Skin of body (tissue), 3 donors: ENCODE measurements at places on chromosomes 5 and 9. TPM values are rescaled to one million over a fixed set of nuclear protein-coding genes. Genes with fewer than 3 reads are reported as not detected.

DNA sequence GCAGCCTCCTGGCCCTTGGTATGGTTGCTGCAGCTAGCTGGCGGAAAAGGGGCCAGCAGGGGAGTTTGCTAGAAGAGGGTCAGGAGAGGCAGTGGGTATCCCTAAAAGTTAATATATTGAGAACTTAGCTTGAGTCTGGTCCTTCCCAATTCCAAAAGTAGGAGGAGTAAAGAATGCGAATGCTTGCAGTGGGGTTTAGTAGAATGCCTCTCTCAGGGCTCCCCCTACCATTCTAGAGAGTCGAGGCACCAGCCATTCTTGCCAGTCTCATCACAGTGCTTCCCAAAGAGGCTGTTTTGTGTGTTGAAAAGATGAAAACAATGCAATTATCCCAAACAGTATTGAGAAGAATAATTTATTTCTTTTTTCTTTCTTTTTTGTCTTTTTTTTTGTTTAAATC is 26.4 kb downstream of the TTC39B start:
- no peak for DNase-seq

The LHX3 gene
- 0.10 TPM for total RNA-seq

GRCh38 chr9:87703636-87704276 is 22.2 kb upstream of the CTSL start:
- no peak for DNase-seq

The FOXD4L5 gene
- total RNA-seq = 0.10 TPM

DNA sequence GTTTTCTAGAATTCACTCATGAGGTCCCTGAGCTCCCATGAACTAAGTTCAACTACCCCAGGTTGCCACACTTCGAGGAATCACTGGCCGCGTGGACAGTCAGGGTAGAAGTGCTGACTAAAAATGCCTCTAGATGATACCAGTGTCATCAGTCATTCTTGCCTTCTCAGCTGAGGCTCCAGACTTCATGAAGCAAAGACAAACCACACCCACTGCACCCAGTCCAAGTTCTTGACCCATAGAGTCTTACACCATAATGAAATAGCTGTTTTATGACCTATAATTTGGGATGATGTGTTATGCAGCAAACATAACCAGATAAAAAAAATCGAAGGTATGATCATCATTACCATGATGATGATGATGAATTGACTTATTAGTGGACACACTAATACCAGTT is 632.9 kb upstream of the TLE4 start:
- DNase-seq = no peak

GRCh38 chr9:121930956-121931355 is 162.2 kb downstream of the TTLL11 start:
- no peak for DNase-seq

The LCN9 gene
- total RNA-seq = not detected

DNA sequence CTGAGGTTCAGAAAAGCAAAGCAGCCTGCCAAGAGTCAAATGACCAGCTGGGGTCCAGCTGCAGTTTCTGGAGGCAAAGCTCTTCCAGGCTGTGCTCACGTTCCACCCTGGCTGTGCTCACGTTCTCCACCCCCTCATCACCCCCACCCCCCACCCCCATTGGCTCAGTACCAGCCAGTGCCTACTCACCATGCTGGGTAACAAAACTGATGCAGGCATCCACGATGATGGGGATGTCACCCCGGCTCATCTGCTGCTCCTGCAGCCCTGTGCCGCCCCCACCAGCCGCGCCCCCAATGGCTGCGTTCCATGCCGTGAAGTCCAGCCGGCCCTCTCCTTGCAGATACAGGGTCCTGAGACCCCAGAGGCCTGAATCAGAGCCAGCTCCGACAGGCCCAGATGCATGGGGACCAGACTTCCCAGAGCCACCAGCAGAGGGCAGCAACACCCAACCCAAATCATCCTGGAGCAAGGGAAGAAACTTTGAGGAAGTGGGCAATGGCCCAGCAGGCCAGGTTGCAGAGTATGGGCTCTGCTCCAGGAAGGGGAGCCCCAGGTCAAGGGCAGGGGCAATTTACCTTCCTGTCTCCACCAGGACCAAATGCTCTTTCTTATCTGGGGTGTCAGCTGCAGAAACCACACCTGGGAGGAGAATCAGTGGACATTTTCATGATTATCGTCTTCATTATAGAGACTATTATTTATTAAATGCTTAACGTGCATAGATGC is 13.7 kb upstream of the FCHSD1 start:
- DNase-seq = peak; percentile 9

The MAPK9 gene
- total RNA-seq = 18.8 TPM

DNA sequence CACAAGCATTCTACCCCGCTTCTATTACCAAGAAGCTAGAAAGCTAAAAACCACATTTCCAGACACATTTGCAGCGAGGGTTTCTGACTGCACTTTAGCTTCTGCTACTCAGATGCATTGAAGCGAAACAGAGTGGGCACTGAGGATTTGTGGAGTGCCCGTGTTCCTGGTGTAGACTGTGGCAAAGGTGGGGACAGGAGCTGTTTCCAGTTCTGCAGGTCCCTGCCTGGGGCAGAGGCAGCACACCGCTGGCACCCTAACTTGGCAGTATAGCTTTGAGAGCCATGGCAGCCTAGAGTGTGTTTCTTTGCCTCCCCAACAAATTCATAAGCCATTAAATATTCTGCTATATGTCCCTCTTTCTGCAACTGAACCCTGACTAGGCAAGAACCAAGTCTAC is 108.6 kb upstream of the SPOCK1 start:
- no peak for DNase-seq

The MYORG gene
- 2.6 TPM for total RNA-seq

- DNase-seq = no peak
Measured at GRCh38 chr9:106970976-106971457, 108.1 kb downstream of the ZNF462 start.

DNA sequence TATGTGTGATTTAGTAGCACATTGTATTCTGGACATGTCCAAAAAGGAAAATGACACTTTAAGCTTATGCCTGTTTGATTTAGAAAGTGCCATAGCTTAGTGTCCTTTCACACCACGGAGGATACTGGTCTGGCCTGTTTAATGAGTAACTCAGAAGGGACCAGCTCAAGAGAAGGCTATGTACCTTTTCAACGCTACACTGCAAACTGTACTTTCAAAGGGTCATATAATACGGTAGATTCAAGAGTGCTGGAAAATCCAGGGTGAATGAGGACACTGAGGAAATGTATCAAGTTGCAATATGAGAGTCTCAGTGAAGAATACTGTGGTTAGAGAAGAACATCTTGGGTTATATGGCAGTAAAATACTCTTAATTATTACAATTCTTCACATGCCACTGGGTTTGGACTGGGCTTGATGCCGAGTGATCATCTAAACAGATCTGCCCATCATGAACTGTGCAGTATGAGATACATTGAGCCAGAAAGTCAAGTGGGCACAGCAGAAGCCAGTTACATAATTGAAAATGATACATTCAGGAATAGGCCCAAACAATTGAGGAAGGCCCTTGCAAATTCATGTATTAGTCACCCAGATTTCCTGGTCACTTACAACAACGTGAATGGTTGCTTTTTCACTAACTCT is 1211.5 kb upstream of the CDH9 start:
- no peak for DNase-seq

DNA sequence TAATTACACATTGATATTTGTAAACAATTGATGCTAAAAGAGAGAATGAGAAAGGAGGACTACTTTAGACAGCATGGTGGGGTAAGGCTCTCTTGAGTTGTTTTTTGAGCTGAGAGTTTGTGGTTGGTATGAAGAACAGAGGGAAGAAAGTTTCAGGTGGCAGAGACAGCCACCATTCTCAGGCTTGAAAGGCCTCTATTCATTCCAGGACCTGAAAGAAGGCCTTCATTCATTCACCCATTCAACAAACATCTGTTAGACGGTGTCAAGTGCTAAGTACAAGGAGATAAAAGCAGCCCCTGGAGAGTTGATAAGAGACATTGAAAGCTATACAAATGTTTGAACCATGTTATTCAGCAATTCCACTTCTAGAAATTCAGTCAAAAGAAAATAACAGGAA is 21.7 kb upstream of the ADAM19 start:
- no peak for DNase-seq

The SARDH gene
- 2.6 TPM for total RNA-seq
